H1 (cell line): ENCODE measurements at places on chromosomes 2 and 18.

DNA sequence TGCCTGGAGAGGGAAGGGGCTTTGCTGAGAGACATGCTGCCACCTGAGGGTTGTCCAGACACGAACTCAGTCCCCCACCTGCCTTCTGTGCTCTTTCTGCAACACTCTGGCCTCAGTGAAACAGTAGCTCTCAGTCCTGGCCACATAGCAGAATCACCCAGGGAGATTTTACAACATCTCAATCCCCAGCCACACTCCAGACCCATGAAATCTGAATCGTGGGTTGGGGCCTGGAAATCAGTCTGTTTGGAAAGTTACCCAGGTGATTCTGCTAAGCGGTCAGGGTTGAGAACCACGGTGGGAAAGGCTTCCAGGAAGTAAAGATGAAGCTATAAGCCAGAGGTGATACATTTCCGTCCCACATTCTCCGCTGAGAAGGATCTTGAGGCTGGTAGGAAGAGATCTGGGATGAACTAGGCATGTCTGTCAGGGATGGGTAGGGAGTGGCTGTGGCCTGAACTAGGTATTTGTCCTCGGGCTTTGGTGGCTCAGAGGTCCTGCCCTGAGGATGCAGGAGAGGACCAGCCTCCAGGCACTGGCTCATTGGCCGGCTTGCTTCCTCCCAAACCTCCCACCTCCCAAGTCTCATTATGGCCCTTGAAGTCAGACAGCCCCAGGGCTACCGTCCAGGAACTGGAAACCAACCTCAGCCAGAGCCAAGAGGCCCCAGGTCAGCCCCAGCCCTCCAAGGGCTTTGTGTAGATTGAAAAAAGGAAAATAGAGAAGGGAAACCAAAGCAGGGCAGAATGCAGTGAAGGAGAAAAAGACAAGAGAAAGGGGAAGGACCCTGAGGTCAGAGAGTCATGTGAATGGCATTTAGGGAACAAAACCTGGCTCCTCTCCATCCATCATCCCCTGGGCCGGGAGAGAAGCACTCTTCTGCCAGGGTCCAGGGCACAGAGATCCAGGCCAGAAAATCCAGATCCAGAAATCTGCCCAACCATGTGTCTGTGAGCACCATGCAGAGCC, 119.6 kb downstream of the ZFP36L2 start:
- no peak for DNase-seq

GRCh38 chr2:224190936-224191270, 151.8 kb upstream of the SERPINE2 start:
- no peak for DNase-seq

DNA sequence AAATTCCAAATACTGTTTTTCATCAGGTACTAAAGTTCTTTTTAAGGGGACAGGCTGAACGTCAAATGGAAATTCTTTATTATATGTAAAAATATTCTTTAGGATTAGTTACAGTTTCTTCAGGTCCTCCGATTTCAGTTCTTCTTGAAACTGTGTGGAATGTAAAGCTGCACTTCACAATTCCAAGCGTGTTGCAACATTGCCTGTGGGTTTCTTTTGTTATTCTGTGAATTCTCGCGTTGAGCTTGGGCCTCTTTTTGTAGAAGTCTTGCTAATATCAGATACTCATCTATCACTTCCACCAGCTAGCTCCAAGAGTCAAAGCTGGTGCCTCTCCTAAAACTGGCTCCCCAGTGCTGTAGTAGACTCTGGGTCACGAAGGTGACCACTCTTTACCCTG, 642.6 kb downstream of the METTL4 start:
- no peak for DNase-seq

GRCh38 chr2:145206496-145207281, 686.8 kb upstream of the ZEB2 start:
- DNase-seq, result no peak

DNA sequence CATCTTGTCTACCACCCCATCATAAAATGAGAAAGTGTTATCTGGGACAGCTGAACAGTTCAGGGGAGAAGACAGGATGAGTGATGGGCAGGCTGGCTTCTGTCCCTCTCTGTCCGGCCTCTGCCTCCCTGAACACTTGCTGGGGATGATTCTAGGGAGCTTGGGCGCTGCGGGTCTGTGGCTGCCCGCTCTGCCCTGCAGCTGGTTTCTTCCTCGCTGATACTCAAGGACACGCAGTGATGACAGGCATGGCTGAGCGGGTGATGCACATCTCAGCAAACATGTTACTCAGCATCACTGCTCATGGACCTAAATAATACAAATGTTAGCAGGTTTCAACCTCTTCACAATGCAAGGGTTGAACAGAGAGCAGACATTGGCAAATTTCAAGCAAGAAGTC, 161.1 kb downstream of the TMEM18 start:
- no peak for DNase-seq

- no peak for DNase-seq
These were observed 28.2 kb upstream of the BCL11A start for GRCh38 chr2:60581433-60582282.

DNA sequence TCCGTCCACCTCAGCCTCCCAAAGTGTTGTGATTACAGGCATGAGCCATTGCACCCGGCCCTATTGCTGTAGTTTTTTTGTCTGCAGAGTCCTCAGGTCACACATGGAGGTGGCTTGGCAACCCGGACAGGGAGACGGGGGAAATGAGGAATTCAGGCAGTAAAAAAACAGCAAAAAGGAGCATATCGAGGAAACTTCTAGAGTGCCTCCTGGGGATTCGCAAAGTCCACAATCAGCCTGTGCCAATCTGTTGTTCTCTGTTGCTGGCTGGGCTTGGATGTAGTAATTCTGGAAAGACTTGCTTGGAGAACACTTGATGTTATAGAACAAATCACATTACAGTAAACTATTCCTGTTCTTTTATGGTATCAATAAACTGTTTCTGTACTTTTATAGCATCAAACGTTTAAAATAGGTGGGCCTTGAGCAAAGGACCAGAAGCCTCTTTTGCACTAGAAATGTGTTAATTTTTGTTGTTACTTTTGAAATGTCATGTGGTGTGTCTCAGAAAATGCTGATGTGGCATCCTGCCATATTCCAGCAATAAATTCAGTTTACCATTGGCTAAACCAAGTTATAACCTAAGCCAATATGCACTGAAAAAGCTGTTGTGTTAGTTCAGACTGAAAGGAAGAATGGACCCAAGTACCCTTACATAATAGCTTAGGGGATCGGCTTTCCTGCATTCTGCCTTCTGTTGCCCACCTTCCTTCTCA, 14.4 kb downstream of the ELAC1 start:
- DNase-seq, result no peak

DNA sequence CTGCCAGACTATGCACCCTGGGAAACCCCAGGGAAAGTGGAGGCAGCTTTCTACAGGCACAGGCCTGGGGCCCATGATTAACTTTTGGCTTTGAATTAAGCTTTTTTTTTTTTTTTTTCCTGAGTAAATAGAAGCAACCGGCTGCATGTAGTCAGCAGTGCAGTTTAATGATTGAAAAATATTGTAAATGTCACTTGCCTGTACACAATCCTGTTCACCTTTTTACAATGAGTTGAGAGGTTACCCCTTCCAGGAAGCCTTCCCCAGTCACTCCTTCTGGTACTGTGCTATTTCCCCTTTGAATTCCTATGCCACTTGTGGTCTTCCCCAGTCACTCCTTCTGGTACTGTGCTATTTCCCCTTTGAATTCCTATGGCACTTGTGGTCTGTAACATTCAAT, 475.6 kb downstream of the TDRD15 start:
- no peak for DNase-seq

DNA sequence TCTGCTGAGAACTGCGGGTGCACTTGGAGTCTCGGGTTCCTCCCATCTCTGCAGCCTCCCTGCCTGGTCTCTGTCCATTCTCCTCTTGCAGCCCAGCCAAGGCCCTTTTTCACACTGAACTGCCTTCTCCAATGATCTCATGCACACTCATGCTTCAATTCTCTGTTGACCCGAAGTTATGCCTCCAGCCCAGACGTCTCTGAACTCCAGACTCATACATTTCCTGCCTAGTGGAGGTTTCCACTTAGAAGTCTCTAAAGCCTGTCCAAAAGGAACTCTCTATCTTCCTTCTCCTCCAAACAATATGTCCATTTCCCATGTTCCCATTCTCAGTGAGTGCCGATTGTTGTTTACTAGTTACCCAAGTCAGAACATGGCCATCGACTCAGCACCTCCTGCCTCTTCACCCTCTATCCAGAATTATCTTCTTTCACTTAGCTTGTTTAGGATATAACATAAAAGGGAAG, 155.2 kb downstream of the IRS1 start:
- no peak for DNase-seq

DNA sequence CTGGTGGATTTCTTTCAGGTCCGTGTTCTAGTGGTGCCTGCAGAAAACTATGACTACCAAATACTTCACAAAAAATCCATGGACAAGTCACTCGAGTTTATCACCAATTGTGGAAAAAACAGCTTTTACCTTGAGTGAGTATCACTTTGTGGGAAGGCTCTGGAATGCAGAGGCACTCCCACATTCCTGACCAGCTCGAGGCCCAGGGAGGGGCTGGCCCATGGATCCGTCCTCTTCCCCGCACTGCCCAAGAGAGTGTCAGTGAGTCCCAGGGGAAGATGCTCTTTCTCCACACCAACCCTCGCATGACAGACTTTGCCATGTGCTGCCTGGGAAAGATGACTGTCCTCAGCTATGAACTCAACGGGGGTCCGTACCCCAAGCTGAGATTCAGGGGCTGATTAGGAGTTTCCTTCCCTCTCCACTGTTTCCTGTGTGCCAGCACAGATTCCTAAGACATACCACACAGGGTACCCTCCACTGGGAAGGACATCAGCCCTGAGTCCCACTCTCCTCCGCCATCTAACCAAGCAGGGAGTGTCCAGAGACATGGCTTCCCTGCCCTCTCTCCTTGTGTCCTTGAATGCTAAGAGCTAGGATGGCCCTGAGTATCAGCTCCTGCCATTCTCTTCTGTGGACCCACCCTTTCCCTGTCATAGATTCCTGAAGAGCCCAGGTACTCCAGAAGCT, 155.9 kb downstream of the LAMA3 start:
- no peak for DNase-seq

GRCh38 chr18:42113529-42114191, 158.6 kb downstream of the PIK3C3 start:
- DNase-seq, result no peak

DNA sequence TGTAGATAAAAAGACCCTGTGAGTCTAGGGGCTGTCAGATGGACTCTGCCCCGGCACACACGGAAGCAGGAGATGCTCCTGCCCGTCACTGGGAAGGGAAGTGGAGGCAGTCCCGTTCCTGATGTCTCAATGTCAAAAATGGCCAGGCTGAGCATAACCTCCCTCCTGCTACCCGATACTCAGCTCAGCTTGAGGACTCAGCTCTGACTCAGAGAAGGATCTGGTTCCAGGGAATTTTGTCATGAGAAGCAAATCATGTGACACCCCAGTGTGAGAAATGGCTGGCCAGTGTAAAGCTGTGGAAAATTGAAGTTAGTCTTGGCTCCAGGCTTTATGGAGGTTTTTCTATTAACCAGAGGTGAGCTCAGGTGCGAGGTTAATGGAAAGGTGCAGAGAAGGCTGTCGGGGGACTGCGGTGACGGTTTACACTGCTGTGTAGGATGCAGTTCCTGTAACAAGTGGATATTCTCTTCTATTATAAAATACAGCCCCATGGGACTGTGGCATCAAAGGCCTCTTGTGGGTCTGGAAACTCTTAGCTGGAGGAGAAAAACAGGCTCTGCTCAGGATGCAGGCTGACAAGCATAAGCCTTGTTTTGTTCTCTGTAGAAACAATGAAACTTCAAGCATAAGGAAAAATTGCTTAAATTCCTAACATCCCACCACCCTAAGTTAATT, 24.7 kb upstream of the AGAP1 start:
- no peak for DNase-seq

DNA sequence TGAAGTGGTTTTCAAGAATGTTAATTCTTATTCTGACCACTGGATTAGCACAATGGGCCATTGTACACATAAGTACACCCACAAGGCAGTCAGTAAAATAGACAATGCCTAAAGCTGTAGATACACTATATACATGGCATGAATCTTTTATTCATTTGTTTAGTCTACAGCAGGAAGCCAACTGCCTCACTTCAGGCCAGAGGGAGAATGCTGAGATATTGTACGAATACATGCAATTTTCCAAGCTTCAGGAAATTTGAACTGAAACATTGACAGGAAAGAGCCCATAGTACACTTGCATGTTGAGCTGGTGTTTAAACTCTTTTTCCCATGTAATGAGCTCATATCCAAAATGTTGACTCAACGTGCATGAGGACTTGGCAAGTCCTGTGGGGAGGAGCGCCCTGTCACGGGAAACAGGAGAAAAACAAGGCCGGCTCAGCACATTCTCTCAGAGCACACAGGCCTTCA, 111.6 kb upstream of the CYP1B1 start:
- no peak for DNase-seq

GRCh38 chr18:47343291-47343690, 91.8 kb upstream of the SKOR2 start:
- DNase-seq, result no peak

DNA sequence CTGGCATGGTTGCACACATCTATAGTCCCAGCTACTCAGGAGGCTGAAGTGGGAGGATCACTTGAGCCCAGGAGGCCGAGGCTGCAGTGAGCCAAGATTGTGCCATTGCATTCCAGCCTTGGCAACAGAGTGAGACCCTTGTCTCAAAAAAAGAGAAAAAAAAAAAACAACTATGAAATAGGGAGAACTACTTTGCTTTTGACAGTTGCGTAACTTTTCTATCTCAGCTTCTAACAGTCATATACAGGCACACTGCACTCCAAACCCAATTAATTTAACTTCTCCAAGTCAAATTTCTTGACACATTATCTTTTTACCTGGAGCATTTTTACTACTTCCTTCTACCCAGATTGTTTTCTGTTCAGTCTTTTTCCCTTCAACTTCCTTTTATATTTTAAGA, 24.1 kb upstream of the VWC2L start:
- DNase-seq, result no peak

DNA sequence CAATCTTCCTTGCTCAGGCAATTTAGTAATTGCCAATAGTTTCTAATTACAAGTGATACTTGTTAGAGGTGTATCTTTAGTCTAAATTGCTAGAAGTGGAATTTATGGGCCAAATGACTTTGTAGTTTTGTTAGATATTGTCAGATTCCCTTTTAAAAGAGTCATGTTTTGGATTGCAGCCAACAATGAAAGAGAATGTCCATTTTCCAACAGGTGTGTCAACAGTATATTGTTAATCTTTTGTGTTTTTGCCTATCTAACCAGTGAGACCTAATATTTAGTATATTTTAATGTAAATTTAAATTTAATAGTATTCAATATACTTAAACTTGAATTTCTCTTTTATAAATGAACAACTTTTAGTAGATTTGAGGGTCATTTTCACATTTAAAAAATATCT, 259.4 kb upstream of the ETAA1 start:
- no peak for DNase-seq
